ENCODE measurements at places on chromosomes 6 and 20.

DNA sequence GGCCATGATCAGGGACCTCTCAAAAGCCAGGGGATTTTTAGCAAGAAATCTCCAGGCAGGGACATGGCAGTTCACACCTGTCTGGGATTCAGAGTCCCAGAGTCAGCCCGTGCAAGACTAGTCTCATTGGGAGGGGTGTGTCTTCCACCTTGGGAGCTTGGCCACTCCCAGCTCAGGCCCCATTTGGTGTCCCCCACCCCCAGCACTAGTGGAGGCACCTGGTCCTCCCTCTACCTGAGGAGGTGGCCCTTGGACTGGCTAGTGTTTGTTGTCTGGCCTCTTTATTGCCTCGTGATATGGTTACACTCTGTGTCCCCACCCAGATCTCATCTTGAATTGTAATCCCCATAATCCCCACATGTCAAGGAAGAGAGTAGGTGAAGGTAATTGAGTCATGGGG lies 140.8 kb upstream of the PHACTR3 start:
- DNase-seq: no peak

DNA sequence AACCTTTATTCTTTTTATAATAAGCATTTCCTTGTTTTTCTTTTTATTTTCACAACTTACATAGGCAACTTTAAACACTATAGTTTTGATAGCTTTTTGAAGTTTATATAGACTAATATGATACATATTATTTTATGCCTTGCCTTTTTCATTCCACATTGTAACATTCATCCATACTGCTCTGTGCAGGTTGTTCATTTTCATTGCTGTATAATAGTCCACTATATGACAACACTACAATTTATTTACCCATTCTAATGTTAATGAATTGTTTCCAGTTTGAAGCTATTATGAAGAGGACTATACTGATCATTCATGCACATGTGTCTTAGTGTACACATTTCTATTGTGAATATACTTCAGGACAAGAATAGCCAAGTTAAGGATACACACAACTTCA lies 49.1 kb downstream of the WASF1 start:
- DNase-seq: no peak

- no peak for DNase-seq
Measured at GRCh38 chr6:119501798-119502483, 152.4 kb upstream of the MAN1A1 start.

DNA sequence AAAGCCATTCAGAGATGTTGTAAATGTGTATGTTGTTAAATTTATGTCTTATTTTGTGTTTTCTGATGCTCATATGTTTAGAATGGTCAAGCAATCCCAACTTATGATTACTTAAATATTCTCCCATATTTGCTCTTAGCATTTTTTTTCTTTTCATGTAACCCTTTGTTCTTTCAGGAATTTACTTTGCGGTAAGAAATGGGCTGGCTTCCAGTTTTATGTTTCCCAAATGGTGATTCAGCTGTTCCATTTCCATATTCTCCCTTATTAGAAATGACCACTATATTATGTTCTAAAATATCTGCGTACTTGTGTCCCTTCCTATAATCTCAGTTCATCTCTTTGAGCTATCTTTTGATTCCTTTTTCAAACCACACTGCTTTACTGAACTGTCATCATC lies 113.7 kb downstream of the CDH26 start:
- DNase-seq: no peak

- DNase-seq: no peak
Measured at GRCh38 chr20:44319839-44320422, 8.9 kb upstream of the FITM2 start.

DNA sequence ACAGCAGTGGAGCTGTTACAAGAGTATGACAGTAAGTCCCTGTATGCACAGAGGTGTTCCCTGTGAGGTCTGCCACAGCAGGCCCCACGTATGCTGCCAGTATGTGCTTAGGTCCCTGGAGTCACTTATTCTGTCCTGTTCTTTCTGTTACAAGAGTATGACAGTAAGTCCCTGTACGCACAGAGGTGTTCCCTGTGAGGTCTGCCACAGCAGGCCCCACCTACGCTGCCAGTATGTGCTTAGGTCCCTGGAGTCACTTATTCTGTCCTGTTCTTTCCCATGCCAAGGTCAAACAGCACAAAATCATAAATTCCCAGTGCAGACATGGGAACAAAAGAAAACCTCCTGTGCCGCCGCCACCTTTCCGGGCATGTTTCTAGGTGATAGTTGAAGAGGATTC lies 192.2 kb downstream of the SASH1 start:
- DNase-seq: no peak

DNA sequence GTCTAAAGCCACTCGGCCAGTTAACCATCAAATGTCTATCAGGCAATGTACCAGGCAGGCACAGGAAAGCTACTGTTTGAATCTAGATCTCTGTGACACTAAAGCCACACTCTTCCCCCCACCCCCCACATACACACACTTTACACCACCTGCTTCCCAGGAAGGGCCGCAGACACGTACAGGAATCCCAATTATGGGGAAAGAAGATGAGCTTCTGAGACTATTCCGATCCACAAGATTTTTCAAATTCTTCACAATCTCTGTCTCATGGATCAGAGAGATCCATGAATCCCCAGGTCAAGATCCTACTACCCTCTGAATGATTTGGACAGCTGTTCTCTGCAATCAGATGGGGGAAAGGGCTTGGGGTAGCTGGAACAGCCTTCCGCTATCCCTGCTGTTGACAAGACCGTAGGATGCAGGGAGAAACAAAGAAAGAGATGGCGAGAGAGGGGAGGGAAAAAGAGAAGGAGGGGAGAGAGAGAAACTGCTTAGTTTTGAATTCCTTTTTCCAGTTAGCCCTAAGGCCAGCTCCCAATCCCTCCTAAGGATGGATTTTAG lies 25.4 kb upstream of the RIMS4 start:
- DNase-seq: no peak

- no peak for DNase-seq
Measured at GRCh38 chr20:6765469-6766058, 1.9 kb upstream of the BMP2 start.

- no peak for DNase-seq
Measured at GRCh38 chr6:11806561-11807317, 28.1 kb upstream of the ADTRP start.

Data from osteocyte (in vitro differentiated cells).